ENCODE measurements at places on chromosomes 1 and 21.

GRCh38 chr1:212070720-212071302 is 35.3 kb downstream of the DTL start:
- DNase-seq, result no peak

GRCh38 chr1:214452152-214452784 is 99.1 kb downstream of the PTPN14 start:
- DNase-seq, result no peak

DNA sequence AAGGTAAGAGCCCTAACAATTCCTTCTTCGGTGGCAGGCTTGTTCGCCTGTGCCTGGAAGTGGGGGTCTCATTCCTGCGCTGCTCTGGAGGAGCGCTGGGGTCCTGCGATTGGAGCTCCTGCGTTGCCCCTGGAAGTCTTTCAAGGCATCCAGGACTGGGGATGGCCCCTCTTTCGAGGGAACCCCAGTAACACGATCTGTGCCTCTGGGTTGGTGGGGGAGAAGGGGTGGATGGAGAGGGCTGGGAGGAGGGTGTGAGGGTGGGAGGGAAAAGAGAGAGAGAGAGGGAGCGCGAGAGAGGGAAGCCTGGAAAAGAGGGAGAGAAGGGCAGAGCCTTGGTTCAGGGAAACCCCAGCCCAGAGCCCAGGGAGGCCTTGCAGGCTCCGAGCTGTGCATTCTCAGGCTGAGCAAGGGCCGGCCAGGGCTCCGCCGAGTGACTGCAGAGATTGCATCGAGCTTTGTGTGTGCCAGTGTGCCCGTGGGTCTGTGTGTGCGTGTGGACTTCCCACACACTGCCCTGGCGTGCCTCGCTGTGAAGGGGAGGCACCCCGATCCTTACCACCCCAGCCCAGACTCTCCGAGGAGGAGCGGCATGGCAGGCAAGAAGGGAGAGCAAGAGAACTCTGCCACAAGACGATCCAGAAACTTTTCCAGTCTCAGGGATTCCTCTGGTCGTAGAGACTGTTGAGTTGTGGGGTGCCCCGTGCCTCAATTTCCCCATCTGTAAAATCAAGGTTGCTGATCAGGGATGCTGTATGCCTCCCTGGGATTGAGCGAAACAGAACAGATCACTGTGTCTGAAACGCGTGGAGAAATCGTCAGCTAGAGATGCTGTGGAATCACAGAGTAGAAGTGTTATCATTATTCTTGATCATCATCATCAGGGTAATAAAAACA is 619 bp downstream of the BCL9 start:
- DNase-seq, result peak; percentile 30

- DNase-seq, result no peak
Measured at GRCh38 chr1:93800856-93801255, 78.2 kb downstream of the DNTTIP2 start.

GRCh38 chr1:230109895-230110667 is 43.0 kb downstream of the GALNT2 start:
- peak; percentile 54 for DNase-seq

DNA sequence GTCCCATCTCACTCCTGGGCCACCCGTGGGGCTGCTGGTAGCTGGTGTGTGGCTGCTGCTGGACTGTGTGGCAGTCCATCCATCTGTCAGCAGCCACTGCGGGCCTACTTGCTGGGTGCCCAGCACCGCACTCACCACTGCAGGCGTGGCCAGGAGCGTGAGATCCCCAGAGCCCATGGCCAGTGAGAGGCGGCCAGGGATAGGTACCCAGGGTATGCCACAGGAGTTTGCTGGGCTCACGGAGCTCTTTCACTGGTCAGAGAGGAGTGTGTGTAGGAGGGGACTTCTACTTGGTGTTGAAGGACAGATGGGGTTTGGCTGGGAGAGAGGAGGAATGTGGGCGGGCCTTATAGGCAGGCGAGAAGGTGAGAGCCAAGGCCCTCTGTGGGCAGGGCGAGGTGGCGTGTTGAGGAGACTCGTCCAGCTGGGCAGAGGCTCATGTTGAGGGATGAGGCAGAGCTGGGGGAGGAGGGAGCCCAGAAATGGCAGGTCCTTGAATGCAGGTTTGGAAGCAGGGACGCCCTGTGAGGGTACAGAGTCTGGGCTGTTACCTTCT is 15.0 kb downstream of the QSOX1 start:
- no peak for DNase-seq

DNA sequence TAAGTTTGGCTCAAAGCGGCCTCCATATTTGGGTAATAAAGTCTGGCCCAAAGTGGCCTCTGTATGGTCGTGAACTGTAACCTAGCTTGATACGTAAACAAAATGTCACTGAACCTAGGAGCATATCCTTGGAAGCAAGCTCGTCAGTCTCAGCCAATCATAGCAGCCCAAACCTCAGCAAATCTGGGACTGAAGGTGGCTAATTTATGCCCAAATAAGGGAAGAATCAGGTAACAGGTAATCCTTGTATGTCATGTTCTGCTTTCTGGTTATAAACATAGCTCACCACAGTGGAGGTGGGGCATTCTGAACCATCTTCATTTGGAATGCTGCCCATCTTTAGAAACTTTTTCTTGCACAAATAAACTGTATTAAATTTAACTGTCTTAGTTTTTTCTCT is 281.1 kb downstream of the TTLL7 start:
- DNase-seq, result no peak

- no peak for DNase-seq
Measured at GRCh38 chr1:200473698-200474371, 64.0 kb upstream of the ZNF281 start.

DNA sequence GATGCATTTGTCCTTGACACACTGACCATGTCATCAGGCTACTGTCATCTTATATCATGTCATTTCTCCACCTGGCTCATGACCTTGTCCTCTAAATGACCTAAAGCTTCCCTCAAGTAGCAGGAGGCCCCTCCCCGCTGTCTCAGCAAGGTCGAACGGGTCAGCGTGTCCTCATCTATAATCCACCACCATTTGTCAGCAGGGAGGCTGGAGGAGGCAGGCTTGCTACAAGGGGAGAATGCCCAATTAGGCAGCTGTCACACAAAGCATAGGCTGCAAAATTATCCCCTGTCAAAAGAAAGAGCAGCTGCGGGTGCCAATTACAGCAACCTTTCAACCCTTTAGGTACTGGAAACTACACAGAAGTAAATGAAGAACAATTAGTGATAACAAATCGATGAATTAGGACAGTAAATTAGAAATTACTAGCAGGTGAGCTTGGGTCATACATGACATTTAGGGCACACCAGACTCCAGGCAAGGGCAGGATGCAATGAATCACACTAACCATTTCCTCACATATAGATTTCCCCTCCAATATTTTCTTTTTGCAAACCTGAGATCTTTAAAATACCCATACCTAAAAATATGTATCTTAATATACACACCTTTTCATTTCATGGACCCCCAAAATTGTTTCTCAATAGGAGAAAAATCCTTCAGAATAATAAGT is 61.2 kb downstream of the NRIP1 start:
- no peak for DNase-seq

DNA sequence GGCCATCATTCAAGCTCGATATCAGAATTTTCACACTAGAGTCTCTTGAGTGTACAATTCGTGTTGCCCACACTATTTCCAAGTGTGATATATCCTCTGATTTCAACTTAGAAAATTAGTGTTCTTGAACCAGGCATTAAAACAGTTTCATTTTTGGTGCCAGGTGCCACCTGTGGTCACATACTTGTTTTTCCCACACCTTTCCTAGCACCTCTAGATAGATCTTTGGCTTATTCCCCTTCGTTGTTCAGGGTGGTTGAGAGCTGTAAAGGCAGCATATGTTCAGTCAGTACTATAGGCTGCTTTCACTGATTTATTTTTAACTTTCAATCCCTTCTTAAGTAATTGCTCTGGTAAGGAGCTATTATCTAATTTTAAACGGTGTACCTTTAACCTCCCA is 131.1 kb downstream of the NEK7 start:
- no peak for DNase-seq

DNA sequence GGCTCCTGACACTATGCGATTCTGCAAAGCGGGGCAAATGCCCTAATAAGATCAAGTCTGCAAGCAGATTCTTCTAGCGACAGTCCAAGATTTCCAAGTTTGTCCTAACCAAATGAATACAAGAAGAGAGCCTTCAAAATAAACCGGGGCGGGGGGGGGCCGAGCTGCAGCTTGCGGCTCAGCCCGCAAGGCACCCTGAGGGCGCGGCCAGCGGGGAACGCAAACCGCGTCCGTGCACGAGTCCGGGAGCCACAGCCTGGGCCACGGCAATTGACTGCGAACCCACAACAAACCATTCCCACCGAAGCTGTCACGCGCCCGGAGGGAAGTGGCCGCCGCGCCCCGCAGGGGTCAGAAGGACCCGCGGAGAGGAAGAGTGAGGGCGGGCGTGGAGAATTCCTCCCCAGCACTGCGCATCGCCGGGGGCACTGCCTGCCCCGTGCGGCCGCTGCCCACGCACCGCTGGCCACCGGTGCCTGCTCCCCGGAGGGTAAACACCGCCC is 687 bp downstream of the TGFBR3 start:
- peak; percentile 20 for DNase-seq

GRCh38 chr1:154797175-154797574 is 72.9 kb downstream of the KCNN3 start:
- DNase-seq, result no peak

All from activated CD8-positive, alpha-beta memory T cell treated with anti-CD3 and anti-CD28 coated beads, Interleukin-2, amount 50 U/mL, for 4 hours (primary cell).